ENCODE measurements at places on chromosomes 7 and 10.

GRCh38 chr10:58764087-58764747 is 251.5 kb downstream of the BICC1 start:
- no peak for DNase-seq

- DNase-seq: peak; percentile 40
Measured at GRCh38 chr10:43197834-43198681, 59.8 kb downstream of the CSGALNACT2 start.

GRCh38 chr7:50664937-50665336 is 99.7 kb upstream of the DDC start:
- no peak for DNase-seq

GRCh38 chr10:113511419-113511818 is 41.4 kb upstream of the HABP2 start:
- no peak for DNase-seq

DNA sequence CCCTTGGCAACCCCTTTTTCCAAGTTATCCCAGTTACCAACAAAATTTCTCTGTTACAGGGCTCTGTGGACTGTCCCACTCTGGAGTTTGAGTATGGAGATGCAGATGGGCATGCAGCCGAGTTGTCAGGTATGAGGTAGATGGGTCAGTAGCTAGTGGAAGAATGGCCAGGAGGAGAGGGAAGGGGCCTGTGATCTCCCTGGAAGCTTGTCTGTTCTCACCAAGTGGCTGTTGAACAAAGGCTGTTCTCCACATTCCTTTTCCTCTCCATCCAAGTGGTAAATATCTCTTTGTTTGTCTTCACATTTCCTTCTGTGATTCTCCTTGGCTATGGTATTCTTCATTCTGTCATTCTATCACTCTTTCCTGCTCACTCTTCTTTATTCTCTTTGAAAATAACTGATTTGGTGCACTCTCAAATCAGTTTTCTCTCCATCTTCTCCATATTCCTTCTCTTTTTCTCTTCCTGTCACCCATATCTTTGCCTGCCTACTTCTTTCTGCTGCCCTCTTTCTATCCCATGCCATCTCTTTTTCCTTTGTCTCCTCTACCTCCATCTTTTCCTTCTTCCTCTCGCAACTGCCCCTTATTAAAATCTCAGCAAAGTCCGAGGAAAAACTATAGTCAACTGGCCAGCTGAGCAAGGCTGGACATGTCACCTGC is 5.9 kb downstream of the STRIP2 start:
- DNase-seq: no peak

GRCh38 chr7:51426163-51426562 is 109.6 kb upstream of the COBL start:
- DNase-seq: no peak

GRCh38 chr7:44995555-44996493 is 4.2 kb upstream of the CCM2 start:
- no peak for DNase-seq

- DNase-seq: no peak
Measured at GRCh38 chr7:96187735-96188134, 134.2 kb downstream of the SLC25A13 start.

DNA sequence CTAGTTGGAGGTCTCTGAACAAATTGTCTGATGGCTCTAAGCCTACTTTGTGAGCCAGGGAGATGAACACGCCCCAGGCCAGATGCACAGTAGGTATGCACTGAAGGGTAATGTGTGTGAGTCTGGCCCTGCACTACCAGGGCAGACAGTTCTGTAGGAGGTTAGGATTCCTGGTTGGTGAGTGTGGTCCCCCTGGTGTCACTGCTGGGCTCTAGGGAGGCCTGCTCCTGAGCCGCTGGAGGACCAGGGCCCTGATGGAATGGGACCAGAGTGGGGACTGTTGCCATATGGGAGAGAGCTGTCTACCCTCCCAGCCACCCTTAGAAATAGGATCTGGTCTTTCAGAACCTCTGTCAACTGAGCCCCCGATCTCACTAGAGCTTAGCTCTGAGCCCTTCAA is 42.0 kb downstream of the CDH23 start:
- no peak for DNase-seq

DNA sequence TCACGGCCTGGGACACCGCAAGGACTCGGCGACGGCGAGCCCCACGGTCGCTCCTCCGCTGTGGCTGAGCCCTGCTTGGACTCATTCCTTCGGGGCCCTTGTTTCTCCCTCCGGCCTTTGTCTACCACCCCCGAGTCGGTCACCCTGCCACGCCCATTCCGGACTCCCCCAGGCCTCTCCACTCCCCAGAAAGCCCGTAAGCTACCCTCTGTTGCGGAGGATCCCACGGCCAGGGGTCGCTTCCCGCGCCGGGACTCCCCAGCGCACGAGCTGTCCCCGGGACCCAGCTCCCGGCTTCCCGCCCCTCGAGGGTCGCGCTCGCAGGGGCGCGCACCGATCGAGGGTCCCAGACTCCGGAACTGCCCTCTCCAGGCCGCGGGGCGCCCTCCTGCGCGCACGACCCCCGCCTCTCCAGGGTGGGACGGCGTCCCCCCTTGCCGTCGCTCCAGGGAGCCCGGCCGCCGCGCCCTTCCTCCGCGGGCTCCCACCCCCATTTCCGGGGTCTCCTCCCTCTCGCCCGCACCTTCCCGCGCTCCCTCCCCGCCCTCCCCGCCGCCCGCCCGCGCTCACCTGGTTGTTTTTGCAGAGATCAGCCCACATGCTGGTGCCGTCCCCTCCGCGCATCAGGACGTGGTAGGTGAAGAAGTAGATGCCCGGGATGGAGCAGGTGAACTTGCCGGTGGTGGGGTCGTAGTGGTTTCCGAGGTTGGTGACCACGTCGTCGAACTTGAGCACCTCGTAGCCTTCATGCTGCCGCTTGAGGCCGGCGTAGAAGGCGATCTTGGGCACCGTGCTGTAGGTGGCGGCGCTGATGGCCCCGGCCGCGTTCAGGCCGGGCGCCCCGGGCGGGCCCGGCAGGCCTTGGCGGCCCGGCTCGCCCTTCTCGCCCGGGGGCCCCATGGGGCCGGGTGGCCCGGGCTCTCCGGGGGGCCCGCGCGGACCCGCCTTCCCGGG is 1.5 kb downstream of the C1QL3 start:
- peak; percentile 18 for DNase-seq

DNA sequence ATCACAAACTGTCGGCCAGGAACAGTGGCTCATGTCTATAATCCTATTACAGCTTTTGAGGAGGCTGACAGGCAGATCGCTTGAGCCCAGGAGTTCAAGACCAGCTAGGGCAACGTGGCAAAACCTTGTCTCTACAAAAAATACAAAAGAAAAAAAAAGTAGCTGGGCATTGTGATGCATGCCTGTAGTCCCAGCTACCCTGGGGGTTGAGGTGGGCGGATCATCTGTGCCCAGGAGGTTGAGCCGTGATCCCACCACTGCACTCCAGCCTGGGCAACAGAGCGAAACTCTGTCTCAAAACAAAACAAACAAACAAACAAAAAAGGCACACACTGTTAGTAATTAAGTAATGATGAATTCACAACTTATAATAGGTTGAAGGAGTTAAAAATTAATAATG is 441.5 kb upstream of the PCDH15 start:
- DNase-seq: no peak

DNA sequence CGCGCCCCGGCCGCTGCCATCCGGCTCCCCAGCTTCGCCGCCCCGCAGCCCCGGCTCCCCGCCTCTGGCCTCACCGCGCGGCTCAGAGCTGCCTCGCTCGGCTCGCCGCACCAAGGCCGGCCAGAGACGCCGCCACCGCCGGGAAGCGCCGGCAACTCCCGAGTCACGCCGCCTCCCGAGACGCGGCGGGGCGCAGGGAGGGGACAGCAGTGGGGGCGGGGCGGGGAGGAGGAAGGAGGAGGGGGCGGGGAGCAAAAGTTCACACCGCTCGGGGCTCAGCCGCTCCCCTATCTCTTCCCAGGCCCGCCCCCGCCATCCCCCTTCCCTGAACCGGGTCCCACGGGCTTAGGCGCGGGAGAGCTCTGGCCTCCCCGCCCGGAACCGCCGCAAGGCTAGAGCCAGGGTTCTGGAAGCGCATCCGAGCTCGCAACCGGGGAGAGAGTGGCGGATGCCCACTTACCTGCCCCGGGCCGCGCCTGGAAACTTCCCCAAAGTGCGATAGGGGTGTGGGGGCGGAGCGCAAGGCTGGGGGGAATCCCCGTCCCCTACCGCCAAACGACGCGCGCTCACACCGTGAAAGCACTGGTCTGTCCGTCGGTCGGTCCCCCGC is 1.0 kb downstream of the CHST15 start:
- peak; percentile 34 for DNase-seq

DNA sequence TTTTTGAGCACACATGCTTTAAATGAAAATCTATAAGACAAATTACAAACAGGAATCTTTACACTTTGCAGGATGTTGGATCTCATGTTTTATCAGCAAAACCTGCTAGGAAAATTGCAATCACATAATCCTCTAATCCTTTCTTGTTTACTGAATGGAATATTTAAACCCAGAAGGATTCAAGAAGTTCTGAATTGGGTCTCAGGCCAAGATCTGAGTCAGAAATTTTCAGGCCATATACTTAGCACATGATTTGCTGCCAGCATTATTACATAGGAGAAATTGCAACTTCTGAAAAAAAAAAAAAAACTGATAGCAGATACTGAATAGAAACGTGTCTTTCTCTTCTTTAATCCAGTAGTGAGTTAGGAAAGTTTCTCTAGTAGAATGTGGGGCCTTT is 1005.3 kb upstream of the POT1 start:
- DNase-seq: no peak

GRCh38 chr10:29228562-29228961 is 60.3 kb upstream of the LYZL1 start:
- no peak for DNase-seq

DNA sequence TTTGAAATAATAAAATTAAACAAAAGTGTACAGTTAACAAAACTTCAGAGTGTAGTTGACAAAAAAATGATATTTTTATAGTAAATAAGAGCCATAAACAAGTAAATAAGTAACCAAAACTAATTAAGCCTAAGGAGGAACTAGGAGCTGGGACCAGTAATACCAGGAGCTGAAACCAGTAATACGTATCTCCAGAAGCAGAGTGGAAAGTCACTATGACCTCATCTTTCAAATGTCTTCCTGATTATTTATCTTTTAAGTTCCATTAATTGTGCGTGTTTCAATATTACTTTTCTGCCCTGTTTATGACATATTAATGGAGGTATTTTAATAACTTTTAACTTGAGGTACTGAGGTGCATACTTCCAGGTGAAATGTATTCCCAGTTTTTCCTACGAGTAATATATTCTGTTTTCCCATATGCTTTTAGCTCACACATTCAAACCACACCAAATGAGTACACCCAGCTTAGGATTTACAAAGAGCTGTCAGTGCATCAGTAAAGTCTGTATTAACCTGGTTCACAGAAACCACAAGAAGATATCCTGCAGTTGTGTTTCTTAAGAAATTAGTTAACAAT is 283.7 kb upstream of the HGF start:
- no peak for DNase-seq

DNA sequence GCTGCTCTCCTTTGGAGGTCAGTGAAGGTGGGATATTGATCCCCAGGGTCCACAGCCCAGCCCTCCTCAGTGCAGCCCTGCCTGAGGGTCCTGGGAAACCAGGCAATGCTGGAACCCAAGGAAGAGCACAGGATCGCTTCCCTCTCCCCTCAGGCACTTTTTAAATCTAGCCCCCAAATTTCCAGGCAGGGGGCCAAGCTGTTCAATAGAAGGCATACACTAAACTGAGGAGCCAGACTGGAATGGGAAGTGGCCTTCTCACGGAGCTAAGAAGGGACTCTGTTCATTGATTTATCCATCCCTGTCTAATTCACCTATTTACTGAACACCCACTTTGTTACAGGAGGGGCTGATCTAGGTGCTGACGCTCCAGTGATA is 60.3 kb downstream of the GLI3 start:
- DNase-seq: no peak

GRCh38 chr7:43757073-43757720 is 1.3 kb upstream of the BLVRA start:
- no peak for DNase-seq

GRCh38 chr10:101575580-101576210 is 12.4 kb downstream of the POLL start:
- DNase-seq: no peak

DNA sequence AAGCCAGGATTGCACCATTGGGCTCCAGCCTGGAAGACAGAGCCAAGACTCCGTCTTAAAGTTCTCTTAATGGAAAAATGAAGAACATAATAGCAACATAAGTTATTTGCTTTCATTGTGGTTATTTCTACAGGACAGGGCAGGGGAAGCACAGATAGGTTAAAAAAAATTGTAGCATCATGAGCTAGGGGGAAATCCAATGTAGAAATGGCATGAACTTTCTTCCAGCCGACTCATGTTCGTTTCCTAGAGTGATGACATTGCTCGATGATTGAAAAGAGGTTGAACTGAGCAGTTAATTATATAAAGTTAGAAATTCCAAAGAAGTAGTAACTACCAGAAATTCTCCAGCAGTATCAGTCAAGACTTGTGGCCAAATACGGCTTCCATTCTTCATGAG is 64.9 kb downstream of the DAGLB start:
- no peak for DNase-seq
